Ammon's horn (tissue), 1 donor: ENCODE measurements at places on chromosomes 7 and 10.

- DNase-seq, result no peak
Observed at GRCh38 chr10:91557651-91558111, 75.2 kb downstream of the PPP1R3C start.

GRCh38 chr7:157764193-157764592 is 427.4 kb downstream of the DNAJB6 start:
- DNase-seq, result no peak

GRCh38 chr7:147071536-147071935 is 954.9 kb downstream of the CNTNAP2 start:
- no peak for DNase-seq

DNA sequence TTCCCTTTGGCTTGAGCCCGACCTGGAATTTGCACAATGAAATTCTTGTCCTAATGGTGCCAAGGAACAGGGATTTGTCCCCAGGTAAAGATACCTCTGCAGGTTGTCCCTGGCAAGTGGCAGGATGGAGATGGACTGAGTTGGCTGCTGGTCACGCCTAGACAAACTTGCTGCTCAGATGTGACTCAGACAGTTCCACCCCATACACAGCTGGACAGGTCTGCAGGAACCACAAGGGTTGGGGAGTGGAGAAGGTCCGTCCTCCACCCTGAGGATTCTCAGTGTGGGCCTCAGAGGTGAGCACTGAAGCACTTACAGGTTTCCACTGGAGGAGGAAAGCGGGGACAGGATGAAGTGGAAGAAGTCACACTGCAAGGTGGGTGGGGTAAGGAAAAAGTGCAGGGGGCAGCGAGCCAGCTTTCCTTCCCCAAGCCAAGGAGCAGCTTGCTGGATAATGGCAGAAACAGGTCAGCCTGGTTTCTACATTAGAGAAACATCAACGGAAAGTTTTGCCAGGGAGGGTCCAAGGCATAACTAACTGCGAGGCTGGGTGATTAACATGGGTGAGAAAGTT is 20.5 kb downstream of the ITPRIP start:
- no peak for DNase-seq

DNA sequence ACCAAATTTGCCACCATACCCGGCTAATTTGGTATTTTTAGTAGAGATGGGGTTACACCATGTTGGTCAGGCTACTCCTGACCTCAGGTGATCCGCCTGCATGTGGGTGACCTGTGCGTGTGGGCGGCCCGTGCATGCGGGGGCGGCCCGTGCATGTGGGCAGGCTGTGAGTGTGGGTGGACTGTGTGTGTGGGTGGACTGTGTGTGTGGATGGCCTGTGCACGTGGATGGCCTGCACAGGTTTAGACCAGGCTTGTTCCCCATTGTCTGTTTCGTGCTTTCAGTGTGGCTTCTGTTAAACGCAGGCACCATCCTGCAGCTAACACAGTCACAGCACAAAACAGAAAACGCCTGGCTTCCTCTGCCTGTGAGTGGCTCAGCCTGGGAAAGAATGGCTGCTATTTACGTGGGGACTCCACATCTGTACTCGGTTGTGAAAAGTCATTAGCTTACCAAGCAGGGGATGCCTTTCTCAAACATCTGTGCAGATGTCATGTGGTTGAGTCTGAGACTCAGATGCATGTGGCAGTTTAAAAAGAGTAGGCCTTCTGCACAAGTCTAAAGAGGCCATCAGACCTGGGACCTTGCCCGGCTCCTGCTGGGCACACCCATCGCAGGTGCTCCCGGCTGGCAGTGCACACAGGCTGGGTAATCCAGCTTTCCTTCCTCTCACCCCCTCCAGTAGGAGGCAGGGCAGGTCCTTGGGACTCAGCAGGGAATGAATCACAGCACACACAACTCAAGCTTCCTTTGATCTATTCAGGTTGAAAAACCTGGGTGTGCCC is 91.6 kb downstream of the COBL start:
- peak; percentile 54 for DNase-seq

DNA sequence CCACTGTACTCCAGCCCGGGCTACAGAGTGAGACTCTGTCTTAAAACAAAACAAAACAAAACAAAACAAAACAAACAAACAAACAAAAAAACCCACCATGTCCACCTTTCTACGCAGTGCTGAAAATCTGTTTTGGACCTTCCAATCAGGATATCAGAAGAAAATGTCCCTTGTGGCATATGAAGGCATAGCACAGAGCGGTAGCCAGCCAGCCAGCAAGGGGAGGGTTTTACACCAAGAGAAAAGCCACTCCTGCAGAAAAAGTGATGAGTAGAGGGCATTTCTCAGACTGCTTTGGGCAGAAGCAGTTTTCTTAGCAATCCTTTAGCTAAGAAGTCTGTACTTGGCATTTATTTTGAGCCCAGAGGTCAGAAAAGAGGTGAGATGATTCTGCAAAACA is 612.2 kb downstream of the TYW1 start:
- DNase-seq, result no peak

DNA sequence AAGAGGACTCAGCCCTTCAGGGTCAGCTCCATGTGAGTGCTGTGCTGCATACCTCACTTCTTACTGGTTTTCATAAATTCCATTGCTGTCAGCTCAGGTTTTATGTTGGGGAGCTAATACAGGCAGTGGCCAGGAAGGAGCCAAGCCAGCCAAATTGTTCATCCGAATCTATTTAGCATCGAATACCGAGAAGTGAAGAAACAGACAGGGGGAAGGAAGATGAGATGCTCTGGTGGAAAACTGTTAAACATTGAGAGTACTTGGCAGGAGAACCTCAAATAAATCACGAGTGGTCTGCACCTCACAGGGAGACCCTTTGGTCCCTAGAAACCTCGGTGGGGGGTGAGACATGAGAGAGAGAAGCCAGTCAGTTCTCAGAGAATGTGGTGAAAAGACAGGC is 196.0 kb upstream of the TMEM72 start:
- no peak for DNase-seq

DNA sequence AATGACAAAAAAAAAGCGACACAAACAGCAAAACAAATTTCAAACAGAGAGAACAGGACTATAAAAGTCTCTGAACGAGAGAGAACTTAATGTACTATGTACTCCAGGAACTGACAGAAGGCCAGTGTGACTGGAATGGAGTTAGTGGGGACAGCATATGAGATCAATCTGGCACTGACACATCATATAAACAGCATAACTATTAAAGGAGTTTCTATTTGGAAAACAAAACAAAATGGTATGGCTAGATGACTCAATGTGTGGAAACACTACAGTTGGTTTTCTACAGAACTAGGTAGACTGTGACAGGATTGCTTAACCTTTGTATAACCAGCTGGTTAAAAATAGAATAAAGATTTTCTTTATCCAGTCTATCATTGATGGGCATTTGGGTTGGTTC is 232.9 kb upstream of the KAT6B start:
- peak; percentile 47 for DNase-seq

DNA sequence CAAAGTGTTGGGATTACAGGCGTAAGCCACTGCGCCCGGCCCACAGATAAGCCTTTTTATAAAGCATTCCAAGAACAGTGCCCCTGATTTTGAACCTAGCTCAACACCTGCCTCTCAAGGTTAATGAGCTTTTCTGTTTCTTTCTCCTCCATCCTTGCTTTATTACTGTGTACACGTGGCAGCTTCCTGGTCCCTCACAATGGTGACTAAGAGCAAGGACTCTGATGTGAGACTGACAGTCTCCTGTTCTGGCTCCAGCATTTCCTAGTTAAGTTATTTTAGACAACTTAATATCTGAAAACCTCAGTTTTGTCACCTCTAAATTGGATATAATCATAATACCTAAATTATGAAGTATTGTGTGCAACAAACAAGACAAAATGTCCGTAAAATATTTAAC is 9.9 kb downstream of the HABP2 start:
- no peak for DNase-seq
